ENCODE measurements at places on chromosomes 3 and 15. TPM values are rescaled to one million over a fixed set of nuclear protein-coding genes. Genes with fewer than 3 reads are reported as not detected.

Gene GOLGA8S
- total RNA-seq, result not detected

Gene LZTFL1
- total RNA-seq, result 3.8 TPM

Gene GOLGA8J
- not detected for total RNA-seq

Gene CLEC3B
- total RNA-seq, result not detected

Gene ALPK3
- 9.4 TPM for total RNA-seq

Gene ITPKA
- total RNA-seq, result 29.9 TPM

Gene RAB7A
- 159 TPM for total RNA-seq

Gene TRIM42
- total RNA-seq, result not detected

Gene TICRR
- 0.92 TPM for total RNA-seq

GRCh38 chr3:77605308-77605707, 565.4 kb downstream of the ROBO2 start:
- DNase-seq, result no peak

GRCh38 chr3:197482001-197482400, 73.8 kb downstream of the BDH1 start:
- DNase-seq, result no peak

GRCh38 chr3:19931767-19932188, 2.2 kb downstream of the EFHB start:
- no peak for DNase-seq

DNA sequence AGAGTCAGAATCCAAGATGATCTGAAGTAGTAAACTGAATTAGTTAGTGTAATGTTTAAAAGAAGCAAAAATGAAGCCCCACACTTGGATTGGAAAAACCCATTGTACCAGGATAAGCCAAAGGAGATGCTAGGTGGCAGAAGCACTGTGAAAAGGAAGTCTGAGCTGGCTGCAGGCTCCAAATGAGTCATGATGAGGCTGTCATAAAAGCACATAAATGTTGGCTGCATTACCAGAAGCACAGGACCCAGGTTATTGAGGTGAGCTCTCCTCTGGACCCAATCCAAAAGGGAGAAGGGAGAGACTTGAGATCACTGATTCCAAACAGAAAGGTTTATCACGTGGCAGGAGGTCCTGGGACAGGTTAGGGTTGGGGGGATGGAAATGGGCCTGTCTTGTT, 3.2 kb upstream of the ACAN start:
- DNase-seq, result no peak

- DNase-seq, result no peak
Observed at GRCh38 chr15:66720206-66721010, 18.4 kb downstream of the SMAD6 start.

GRCh38 chr3:60764870-60765269, 486.4 kb downstream of the FHIT start:
- DNase-seq, result no peak
